ENCODE measurements at places on chromosomes 2 and 18.
A peak's percentile ranks its signal among the peaks of the same experiment; 100 is the strongest.

GRCh38 chr18:59272221-59272888 is 899 bp downstream of the RAX start:
- no peak for DNase-seq

- no peak for DNase-seq
Observed at GRCh38 chr18:80228051-80228848, 19.1 kb downstream of the PARD6G start.

GRCh38 chr2:205633994-205634393 is 48.3 kb upstream of the NRP2 start:
- DNase-seq, result peak; percentile 54

DNA sequence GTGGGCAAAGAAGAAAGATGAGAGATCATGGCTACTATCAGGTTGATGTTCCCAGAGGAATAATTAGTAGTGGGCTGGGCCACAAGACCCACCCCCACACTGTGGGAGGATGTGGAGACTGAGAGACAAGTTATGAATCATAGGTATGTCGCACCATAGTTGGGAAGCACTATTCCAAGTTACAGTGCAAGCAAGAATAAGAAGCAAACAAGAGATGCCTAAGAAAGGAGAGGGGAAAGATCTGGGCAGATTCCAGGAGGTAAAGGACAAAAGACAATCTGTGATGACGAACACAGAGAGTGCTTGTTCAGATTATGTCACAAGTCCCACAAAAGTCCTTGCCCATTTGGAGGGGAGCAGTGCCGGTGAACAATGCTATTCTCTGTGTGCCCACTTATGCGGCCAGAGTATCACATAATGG is 56.6 kb downstream of the FAM228A start:
- peak; percentile 49 for DNase-seq

DNA sequence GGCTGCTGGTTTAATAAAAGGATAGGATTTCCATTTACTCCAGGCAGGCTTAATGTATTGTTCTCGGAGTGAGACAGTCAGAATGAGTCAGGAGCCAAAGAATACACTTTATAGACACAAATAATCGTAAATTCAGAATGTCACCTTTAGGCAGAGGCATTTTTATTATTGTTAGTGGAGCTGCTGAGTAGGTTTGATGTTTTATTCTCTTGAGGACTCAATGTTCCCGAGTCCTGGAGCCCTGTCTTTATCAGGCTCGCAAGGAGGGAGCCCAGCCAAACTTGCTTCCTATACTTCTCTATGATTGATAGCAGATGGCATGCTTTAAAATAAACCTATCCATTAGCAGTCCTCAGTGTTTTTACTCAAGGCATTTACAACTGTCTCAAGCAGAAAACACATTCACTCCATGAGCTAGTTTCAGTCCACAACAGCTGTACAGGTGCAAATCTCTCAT is 492.3 kb upstream of the ZEB2 start:
- peak; percentile 89 for DNase-seq

DNA sequence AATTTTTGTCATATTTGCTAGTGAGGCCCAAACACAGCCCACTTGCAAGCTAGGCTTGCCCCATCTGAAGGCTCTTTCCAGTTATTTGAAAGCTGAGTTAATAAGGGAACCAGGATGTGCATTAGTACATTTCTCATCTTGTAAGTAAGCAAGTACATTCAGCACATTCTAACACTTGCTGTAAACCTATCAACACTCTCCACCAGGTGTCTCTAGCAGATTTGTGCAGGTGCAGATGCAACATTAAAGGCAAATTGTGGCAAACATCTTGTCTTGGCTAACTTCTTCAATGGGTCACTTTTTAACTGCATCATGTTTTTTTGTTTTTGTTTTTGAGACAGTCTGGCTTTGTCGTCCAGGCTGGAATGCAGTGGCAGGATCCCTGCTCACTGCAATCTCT is 25.3 kb upstream of the MFSD6 start:
- DNase-seq, result peak; percentile 56

DNA sequence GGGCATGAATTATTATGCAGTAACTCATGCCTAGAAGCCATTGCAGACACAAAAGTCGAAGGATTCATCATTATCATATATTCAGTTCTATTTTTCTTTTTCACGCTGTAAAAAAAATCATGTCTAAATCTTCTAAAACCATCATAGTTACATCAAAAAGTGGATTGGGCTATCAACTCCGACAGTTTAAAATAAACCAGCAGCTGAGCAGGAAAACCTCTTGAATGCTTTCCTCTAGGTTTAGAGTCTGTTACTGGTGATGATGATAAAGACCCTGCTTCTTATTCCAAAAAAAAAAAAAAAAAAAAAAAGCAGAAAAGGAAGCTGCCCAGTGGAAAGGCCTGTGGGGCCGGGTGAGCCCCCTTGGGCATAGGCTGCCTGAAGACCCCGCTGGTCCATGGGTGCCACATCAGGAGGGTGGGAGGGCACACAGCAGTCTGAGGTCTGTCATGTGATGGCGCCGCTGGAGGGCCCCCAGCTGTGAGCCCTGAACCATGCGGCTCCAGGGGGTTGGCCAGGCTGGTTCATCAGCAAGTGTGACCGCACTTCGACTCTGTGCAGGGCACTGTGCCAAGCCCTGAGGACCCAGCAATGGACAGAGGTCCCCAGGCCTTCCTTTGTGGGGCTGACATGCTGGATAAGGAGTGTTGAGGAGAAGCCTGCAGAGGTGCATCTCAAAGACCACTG is 199.6 kb downstream of the EIPR1 start:
- no peak for DNase-seq

- no peak for DNase-seq
Observed at GRCh38 chr18:65016631-65017371, 734.0 kb upstream of the CDH7 start.

- no peak for DNase-seq
Observed at GRCh38 chr18:58017267-58017666, 26.8 kb upstream of the NEDD4L start.

GRCh38 chr2:137948894-137949293 is 15.4 kb upstream of the HNMT start:
- DNase-seq, result no peak

DNA sequence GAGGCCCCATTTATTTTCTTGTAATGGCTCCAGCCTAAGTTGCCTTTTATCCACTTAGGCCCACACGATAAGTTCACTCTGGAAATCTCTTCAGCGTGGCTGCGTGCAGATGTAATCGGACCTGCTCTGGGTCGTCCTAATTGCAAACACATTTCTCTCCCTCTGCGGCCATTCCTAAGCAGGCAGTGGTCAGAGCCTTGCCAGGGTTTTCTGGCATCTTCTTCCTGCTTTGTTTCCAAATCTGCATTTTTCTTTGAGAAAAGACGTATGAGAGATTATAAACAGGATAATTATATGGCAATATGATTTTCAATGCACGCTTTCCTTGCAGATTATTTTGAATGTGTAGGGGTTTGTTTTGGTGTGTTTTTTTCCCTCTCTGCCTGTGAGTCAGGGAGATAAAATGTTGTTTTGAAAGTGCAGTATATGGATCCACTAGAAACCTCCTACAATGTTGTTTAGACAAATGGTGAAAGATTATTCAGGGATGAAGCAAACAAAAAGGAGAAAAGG is 239.4 kb upstream of the TANK start:
- peak; percentile 97 for DNase-seq

Measured in fibroblast of mammary gland (primary cell).